Sigmoid colon (tissue), 7 donors: ENCODE measurements at places on chromosomes 5 and 9. TPM values are rescaled to one million over a fixed set of nuclear protein-coding genes. Genes with fewer than 3 reads are reported as not detected.

Gene SPINK4
- total RNA-seq: not detected

Gene ADGRD2
- not detected for total RNA-seq

Gene PCDHB9
- total RNA-seq: 5.8 TPM

Gene NIPAL4
- 2.8 TPM for total RNA-seq

Gene C9
- total RNA-seq: not detected

GRCh38 chr9:71909887-71910649 lies 925 bp downstream of the ABHD17B start:
- peak overlapping the region; percentile 97 for H3K27ac ChIP-seq
- no peaks in the 10 kb centered on the region for H3K27me3 ChIP-seq
- peaks cover 26% of the 10 kb centered on the region for H3K4me1 ChIP-seq
- no peaks in the 10 kb centered on the region for H3K36me3 ChIP-seq

DNA sequence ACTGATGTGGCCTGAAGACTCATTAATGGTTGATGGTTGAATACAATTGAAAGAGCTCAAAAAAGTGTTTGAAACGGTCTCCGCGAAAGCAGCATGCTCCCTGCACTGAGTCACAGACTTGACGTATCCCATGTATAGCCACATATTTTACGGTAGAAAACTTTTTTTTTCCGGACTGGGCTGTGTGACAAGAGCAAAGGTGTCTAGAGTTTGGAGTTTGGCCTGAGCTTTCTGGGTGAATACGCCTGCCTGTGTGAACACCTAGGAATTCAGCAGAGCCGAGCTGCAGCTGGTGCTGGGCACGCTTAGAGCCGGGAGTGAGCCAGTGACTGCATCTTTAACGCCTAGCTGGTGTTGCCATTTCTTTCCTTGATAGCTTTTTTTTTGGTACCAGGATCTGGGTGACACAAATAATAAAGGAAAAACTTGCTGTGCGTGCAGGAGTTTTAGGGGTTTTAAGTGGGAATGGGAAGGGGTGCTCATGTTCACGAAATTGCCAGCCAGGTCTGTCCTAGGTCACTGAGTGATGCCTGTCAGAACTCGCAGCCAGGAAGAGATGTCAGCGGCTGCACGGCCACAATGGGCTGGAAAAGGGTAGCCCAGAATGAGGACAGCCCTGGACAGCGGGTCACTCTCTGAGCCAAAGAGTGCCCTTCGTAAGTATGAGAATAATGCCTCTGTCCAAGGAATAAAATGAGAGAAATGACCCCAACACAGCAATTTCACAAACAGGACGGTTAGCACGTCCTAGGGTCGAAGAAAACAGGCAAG lies 51.7 kb downstream of the PSMB7 start:
- no peaks in the 10 kb centered on the region for H3K36me3 ChIP-seq
- no peaks in the 10 kb centered on the region for H3K27me3 ChIP-seq

DNA sequence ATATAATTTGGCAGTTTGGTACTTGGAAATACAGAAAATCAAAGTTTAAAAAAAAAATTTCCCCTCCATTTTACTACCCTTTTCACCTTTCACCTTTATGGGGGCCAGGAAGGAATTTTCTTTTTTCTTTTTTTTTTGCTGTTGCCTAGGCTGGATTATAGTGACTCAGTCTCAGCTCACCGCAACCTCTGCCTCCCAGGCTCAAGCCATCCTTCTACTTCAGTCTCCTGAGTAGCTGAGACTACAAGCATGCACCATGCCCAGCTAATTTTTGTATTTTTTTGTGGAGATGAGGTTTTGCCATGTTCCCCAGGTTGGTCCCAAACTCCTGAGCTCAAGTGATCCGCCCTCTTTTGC lies 9.1 kb downstream of the CHMP5 start:
- H3K36me3 ChIP-seq: peaks cover 99% of the 10 kb centered on the region
- H3K27ac ChIP-seq: no peak overlapping the region
- no peaks in the 10 kb centered on the region for H3K4me1 ChIP-seq
- H3K27me3 ChIP-seq: no peaks in the 10 kb centered on the region

DNA sequence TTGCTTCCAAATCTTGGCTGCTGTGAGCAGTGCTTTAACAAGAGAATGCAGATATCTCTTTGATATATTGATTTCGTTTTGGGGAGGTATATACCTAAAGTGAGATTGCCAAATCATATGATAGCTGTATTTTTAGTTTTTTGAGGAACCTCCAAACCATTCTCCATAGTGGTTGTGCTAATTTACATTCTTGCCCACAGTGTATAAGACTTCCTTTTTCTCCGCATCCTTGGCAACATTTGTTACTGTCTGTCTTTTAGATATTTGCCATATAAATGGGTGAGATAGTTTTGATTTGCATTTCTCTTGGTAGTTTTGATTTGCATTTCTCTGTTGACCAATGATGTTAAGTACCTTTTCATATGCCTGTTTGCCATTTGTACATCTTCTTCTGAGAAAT lies 10.0 kb upstream of the PLK2 start:
- H3K36me3 ChIP-seq: no peaks in the 10 kb centered on the region
- no peak overlapping the region for H3K27ac ChIP-seq
- no peak overlapping the region for H3K4me3 ChIP-seq

- H3K27me3 ChIP-seq: no peaks in the 10 kb centered on the region
- no peak overlapping the region for H3K4me3 ChIP-seq
- DNase-seq: no peak
- no peak overlapping the region for H3K27ac ChIP-seq
- no peaks in the 10 kb centered on the region for H3K36me3 ChIP-seq
Measured at GRCh38 chr9:102499468-102499867, 495.7 kb upstream of the CYLC2 start.

DNA sequence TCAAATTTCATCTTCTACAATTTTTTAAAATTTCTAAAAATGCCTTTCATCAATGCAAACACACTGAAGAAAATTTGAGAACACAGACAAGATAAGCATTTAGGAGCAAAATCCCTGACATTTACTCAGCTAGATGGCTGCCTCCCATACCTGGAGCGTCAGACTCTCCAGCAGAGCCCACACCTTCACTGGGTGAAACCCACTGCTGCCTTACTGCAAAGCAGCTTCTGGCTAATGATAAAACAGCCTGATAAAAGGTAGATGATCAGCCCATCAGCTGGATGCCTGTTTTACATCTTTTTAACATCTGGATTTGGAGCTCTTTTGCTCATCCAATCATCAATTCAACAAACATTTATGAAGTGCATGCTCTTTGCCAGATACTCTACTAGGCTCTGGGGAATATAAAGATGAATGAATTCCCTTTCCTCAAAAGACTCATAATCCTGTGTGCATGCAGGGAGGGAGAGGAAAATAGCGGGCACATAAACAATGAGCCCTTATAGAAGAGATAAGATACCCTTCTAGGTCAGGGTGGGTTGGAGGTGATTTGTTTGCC lies 271.2 kb downstream of the SAXO1 start:
- no peak overlapping the region for H3K27ac ChIP-seq
- peaks cover 2% of the 10 kb centered on the region for H3K4me1 ChIP-seq
- H3K36me3 ChIP-seq: no peaks in the 10 kb centered on the region
- DNase-seq: no peak
- no peaks in the 10 kb centered on the region for H3K27me3 ChIP-seq

- no peak overlapping the region for H3K27ac ChIP-seq
- no peak for DNase-seq
- H3K36me3 ChIP-seq: no peaks in the 10 kb centered on the region
- H3K4me3 ChIP-seq: no peak overlapping the region
- H3K4me1 ChIP-seq: peaks cover 4% of the 10 kb centered on the region
Measured at GRCh38 chr5:52743529-52743928, 44.2 kb upstream of the ITGA1 start.

DNA sequence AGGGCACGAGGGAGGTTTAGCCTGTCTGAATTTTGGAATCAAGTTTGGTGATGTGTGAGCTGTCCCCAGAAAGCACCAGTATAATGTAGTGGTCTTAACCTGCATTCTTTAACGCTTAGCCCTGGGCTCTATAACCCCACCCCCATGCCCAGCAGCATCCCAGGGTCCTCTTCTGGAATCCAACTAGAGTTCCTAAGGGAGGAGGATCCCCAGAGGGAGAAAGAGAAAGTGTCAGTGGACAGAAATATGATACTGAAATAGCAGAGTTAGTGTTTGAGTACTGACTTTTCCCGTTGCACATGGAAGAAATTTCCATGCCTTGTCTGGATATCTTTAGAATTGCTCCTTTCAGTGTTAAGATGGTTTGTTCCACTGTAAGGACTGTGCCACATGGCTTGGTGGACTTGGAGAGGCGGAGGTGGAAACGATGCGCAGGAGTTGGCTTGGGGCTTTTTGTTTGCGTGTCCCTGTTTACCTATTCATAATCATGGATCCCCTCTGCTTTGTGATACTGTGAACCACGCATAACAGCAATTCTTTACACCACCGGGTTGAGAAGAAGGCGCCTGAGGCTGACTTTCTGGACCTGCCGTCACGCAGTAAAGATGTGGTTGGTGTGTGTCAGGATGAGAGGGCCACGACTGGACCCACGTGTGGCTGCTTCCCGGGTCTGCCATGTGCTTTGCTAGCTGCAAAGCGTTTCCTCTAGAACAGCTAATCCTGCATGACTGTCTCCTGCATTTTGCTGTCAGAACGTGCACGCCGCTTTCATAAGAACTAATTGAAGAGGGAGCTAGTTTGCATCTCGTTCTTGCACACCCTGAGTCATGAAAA lies 142.3 kb downstream of the SMARCA2 start:
- H3K4me3 ChIP-seq: peak overlapping the region; percentile 49
- H3K4me1 ChIP-seq: peaks cover 9% of the 10 kb centered on the region
- peak overlapping the region; percentile 57 for H3K27ac ChIP-seq
- H3K36me3 ChIP-seq: no peaks in the 10 kb centered on the region

DNA sequence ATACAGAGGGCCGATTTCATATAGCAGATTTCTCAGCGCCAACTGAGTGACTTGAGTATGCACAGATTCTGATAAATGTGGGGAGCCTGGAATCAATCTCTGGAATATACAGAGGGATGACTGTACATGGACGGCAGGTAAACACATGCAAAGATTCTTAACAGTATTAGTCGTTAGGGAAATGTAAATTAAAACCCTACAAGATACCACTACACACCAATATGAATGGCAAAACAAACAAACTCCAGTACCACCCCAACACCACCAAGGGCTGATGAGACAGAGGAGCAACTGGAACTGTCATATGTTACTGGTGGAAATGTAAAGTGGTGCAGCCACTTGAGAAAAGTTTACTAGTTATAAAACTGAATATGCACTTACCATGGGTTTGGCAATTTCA lies 8.3 kb upstream of the FER start:
- no peaks in the 10 kb centered on the region for H3K27me3 ChIP-seq
- DNase-seq: no peak
- H3K4me3 ChIP-seq: no peak overlapping the region
- H3K4me1 ChIP-seq: peaks cover 23% of the 10 kb centered on the region
- no peaks in the 10 kb centered on the region for H3K36me3 ChIP-seq

DNA sequence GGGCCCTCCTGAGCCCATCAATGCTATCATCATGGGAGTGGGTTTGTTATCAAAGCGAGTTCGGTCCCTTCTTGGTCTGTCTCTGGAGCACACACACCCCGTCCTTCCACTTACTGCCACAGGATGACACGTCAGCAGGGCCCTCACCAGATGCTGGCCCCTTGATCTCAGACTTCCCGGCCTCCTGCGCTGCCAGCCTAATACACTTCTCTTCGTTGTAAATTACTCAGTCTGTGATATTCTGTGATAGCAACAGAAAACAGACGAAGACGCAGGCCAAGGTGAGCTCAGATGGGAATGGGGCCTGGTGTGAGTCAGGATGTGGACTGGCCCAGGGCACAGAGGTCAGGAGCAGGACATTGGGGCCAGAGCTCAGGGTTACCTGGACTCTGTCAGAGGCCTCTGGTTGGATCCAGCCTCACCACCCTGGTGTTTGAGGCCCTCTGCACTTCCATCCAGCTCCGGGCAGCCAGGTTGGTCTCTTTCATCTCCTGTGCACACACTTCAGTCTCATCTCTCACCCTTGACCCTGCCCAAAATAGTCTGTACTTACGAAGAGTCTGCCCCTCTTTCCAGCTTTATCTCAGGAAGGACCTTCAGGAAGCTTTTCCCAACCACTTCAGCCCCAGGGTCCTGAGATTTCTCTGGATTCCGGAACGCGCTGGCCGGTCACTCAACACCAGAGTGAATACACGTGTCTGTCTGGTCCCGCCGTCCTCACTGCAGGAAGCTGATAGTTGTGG lies 26.0 kb upstream of the CNOT6 start:
- no peak overlapping the region for H3K27ac ChIP-seq
- DNase-seq: no peak
- H3K27me3 ChIP-seq: peaks cover 15% of the 10 kb centered on the region
- H3K4me1 ChIP-seq: no peaks in the 10 kb centered on the region
- H3K36me3 ChIP-seq: no peaks in the 10 kb centered on the region

DNA sequence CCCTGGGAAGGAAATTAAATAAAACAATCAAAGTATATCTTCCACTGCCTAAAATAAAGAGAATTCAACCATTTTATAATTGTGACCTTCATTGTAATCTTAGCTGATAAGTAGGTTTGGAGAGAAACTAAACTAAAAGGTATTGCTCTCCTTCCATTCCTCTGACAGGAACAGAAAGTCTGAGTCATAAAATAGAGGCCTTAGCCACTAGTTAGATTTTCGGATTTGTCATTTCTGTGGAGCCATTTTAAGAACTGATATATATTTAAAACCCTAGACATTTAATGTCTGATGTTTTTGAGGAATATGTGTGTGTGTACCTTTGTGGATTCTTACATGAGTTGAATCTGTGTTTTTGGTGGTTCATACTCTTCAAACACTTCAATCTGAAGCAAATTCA lies 11.8 kb upstream of the TMC1 start:
- no peak overlapping the region for H3K4me3 ChIP-seq
- no peak for DNase-seq
- no peaks in the 10 kb centered on the region for H3K27me3 ChIP-seq
- no peak overlapping the region for H3K27ac ChIP-seq
- H3K36me3 ChIP-seq: no peaks in the 10 kb centered on the region

DNA sequence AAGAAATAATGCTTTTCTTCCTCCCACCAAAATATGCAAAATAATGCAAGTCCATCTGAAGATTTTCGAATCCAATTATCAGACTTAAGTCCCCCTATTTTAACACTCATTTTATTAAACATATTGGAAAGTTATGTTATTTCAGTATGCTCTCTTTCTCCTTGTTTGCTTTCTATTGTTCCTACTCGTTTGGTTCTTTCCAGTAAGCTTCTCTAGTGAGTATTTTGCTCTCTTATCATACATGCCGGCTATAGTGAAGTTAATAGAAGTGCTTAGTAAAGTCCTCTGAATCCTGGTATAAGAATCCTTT lies 517 bp downstream of the ALDH1A1 start:
- peaks cover 9% of the 10 kb centered on the region for H3K4me1 ChIP-seq
- H3K36me3 ChIP-seq: no peaks in the 10 kb centered on the region
- peak overlapping the region; percentile 88 for H3K27ac ChIP-seq
- no peak for DNase-seq
- H3K4me3 ChIP-seq: peak overlapping the region; percentile 44

- DNase-seq: no peak
- H3K4me3 ChIP-seq: no peak overlapping the region
- H3K4me1 ChIP-seq: no peaks in the 10 kb centered on the region
- no peaks in the 10 kb centered on the region for H3K27me3 ChIP-seq
- H3K27ac ChIP-seq: no peak overlapping the region
Measured at GRCh38 chr5:88238732-88239131, 29.9 kb downstream of the TMEM161B start.

GRCh38 chr9:93886911-93887310 lies 68.2 kb downstream of the BARX1 start:
- no peak for DNase-seq
- H3K27me3 ChIP-seq: no peaks in the 10 kb centered on the region
- H3K27ac ChIP-seq: no peak overlapping the region
- no peaks in the 10 kb centered on the region for H3K4me1 ChIP-seq

- H3K27me3 ChIP-seq: no peaks in the 10 kb centered on the region
- H3K4me3 ChIP-seq: no peak overlapping the region
- H3K4me1 ChIP-seq: peaks cover 7% of the 10 kb centered on the region
- H3K36me3 ChIP-seq: peaks cover 41% of the 10 kb centered on the region
Measured at GRCh38 chr5:14491015-14491915, 90.3 kb upstream of the OTULINL start.
